ENCODE measurements at places on chromosomes 4 and X. TPM values are rescaled to one million over a fixed set of nuclear protein-coding genes. Genes with fewer than 3 reads are reported as not detected.

- no peak for DNase-seq
- no peak overlapping the region for H3K4me3 ChIP-seq
- H3K27ac ChIP-seq = no peak overlapping the region
- peaks cover 4% of the 10 kb centered on the region for H3K4me1 ChIP-seq
- peaks cover 32% of the 10 kb centered on the region for H3K36me3 ChIP-seq
Observed at GRCh38 chr4:70768301-70768948, 46.7 kb downstream of the RUFY3 start.

- DNase-seq = no peak
- no peaks in the 10 kb centered on the region for H3K4me1 ChIP-seq
- H3K36me3 ChIP-seq = no peaks in the 10 kb centered on the region
- no peaks in the 10 kb centered on the region for H3K27me3 ChIP-seq
- H3K27ac ChIP-seq = no peak overlapping the region
Observed at GRCh38 chr4:183081116-183081469, 18.0 kb upstream of the WWC2 start.

GRCh38 chr4:82994834-82995233 lies 15.8 kb downstream of the LIN54 start:
- no peaks in the 10 kb centered on the region for H3K36me3 ChIP-seq
- H3K4me3 ChIP-seq = no peak overlapping the region

GRCh38 chr4:134632056-134632455 lies 430.5 kb upstream of the PABPC4L start:
- H3K4me3 ChIP-seq = no peak overlapping the region
- H3K4me1 ChIP-seq = no peaks in the 10 kb centered on the region
- H3K27ac ChIP-seq = no peak overlapping the region
- no peaks in the 10 kb centered on the region for H3K36me3 ChIP-seq
- no peaks in the 10 kb centered on the region for H3K27me3 ChIP-seq

DNA sequence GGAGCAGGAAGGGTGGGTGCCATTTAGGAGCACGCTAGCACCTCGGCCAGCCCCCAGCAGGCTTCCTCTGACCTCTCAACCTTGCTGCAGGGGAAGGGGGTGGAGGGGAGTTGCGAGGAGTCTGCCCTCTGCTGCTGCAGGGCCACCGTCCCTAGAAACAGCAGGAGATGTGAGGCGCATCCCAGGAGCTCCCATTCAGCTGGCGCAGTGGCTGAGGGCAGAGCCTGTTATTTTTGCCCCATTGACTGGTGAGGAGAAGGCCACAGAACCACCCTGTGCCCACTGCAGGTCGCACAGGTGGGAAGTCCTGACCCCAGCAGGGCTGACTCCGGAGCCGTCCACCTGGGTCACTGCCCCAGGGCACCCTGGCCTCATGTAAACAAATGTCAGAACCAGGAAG lies 8.0 kb downstream of the PDE6B start:
- no peak overlapping the region for H3K4me3 ChIP-seq
- peak; percentile 71 for DNase-seq
- H3K27me3 ChIP-seq = peaks cover 26% of the 10 kb centered on the region
- no peak overlapping the region for H3K27ac ChIP-seq
- H3K4me1 ChIP-seq = peaks cover 8% of the 10 kb centered on the region
- no peaks in the 10 kb centered on the region for H3K36me3 ChIP-seq

DNA sequence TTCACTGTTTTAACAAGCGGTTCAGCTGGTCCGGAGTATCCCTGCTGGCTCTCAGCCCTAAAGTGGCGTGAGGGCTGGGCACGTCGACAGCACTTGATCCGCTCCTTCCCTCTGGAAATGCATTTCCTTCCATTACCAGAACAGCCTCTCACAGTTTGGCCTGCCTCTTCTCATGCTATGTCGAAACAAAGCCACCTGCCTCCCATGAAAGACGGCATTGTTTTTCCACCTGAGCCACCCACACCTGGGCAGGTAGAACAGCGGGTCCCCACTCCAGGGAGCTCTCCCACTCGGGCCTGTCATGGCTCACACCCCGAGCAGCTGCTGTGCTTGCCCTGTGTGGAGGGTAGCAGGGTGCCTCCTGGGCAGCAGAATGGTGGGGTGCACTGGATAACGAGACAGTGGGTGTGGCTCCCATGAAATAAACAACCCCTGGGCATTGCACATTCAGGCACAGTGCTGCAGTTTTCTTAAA lies 86.2 kb downstream of the FHDC1 start:
- no peak overlapping the region for H3K4me3 ChIP-seq
- no peak for DNase-seq
- no peaks in the 10 kb centered on the region for H3K36me3 ChIP-seq
- H3K4me1 ChIP-seq = peaks cover 5% of the 10 kb centered on the region

- no peaks in the 10 kb centered on the region for H3K4me1 ChIP-seq
- H3K27me3 ChIP-seq = no peaks in the 10 kb centered on the region
- DNase-seq = no peak
Observed at GRCh38 chr4:132417220-132417619, 731.9 kb upstream of the PCDH10 start.

DNA sequence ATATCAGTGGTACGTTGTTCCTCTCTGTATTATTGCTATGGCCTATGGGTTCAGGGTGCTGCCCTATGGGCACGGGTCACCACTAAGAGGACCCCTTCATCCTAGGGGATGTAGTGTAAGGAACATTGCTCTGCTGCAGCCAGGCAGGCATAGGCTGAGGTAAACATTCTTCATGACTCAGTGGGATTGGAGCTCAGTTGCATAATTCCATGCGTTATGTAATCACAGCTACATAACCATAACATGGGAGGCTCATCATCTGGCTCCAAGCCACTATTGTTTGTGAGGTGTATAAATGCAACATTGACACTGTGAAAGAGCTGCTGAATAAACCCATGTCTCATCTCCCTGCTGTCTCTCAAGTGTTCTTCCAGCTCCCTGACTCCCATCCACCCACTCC lies 375.2 kb downstream of the MAGEE1 start:
- no peak for DNase-seq
- no peak overlapping the region for H3K27ac ChIP-seq
- no peaks in the 10 kb centered on the region for H3K36me3 ChIP-seq
- no peaks in the 10 kb centered on the region for H3K4me1 ChIP-seq
- H3K27me3 ChIP-seq = no peaks in the 10 kb centered on the region

GRCh38 chr4:152045449-152045806 lies 284.6 kb upstream of the GATB start:
- DNase-seq = no peak
- H3K27ac ChIP-seq = no peak overlapping the region
- peaks cover 11% of the 10 kb centered on the region for H3K4me1 ChIP-seq
- H3K36me3 ChIP-seq = peaks cover 8% of the 10 kb centered on the region

DNA sequence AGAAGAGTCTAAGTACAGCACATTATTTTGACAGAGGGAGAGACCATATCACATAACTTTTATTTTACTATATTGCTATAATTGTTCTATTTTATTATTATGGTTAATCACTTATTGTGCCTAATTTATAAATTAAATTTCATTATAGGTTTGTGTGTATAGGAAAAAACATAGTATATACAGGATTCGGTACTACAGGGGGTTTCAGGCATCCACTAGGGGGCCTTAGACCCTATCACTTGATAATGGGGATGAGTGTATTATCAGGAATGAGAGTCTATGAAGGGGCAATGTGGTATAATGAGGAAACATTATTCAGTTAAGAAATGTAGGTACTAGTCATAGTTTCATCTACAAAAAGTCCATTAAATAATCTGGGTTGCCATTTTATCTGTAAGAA lies 833.1 kb downstream of the C4orf33 start:
- no peak for DNase-seq
- H3K4me1 ChIP-seq = no peaks in the 10 kb centered on the region
- no peaks in the 10 kb centered on the region for H3K27me3 ChIP-seq
- H3K27ac ChIP-seq = no peak overlapping the region
- H3K36me3 ChIP-seq = no peaks in the 10 kb centered on the region
- H3K4me3 ChIP-seq = no peak overlapping the region

GRCh38 chr4:30770812-30771211 lies 50.6 kb downstream of the PCDH7 start:
- no peaks in the 10 kb centered on the region for H3K36me3 ChIP-seq
- H3K4me1 ChIP-seq = peaks cover 50% of the 10 kb centered on the region
- no peak overlapping the region for H3K27ac ChIP-seq
- no peak overlapping the region for H3K4me3 ChIP-seq
- no peaks in the 10 kb centered on the region for H3K27me3 ChIP-seq
- DNase-seq = no peak

SMR3B gene
- total RNA-seq = not detected

DCX gene
- total RNA-seq = not detected

HS3ST1 gene
- not detected for total RNA-seq

OTUD6A gene
- total RNA-seq = not detected
